Stimulated activated naive B cell treated with anti-CD40 and anti-IgM and Interleukin-4, amounts not matched to agents 10 μg/mL and 1 μg/mL and 100 μg/mL, for 72 hours (primary cell): ENCODE measurements at places on chromosomes 5 and 9.

DNA sequence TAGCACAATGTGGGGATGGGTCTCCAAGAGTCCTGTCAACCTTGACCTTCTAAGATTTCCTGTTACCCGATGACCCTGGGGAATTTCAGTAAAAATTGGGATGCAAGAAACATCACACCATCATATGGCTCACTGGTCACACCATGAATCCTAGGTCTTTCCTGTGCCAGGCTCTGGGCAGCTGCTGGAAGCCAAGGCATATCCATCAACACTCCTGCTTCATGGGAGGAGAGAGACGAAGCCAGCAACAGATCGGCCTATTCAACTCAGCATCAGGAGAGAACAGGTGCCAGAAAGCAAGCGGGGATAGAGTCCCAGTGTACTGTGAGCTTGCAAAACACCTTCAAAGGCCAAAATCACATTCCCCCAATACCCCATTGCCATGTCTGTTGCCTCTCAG, 6.5 kb upstream of the NEK6 start:
- peaks cover 47% of the 10 kb centered on the region for H3K4me1 ChIP-seq
- H3K4me3 ChIP-seq: no peak overlapping the region
- no peak overlapping the region for H3K27ac ChIP-seq
- no peak for DNase-seq
- no peaks in the 10 kb centered on the region for H3K27me3 ChIP-seq
- no peaks in the 10 kb centered on the region for H3K36me3 ChIP-seq

- DNase-seq: no peak
- H3K27ac ChIP-seq: no peak overlapping the region
- peaks cover 7% of the 10 kb centered on the region for H3K36me3 ChIP-seq
- H3K4me1 ChIP-seq: peaks cover 48% of the 10 kb centered on the region
- no peaks in the 10 kb centered on the region for H3K27me3 ChIP-seq
These were observed 4.1 kb downstream of the PTGS1 start for GRCh38 chr9:122374885-122375420.

- no peaks in the 10 kb centered on the region for H3K4me1 ChIP-seq
- no peak for DNase-seq
- H3K27ac ChIP-seq: no peak overlapping the region
- H3K4me3 ChIP-seq: no peak overlapping the region
These were observed 92.5 kb downstream of the ROR2 start for GRCh38 chr9:91857291-91858212.

DNA sequence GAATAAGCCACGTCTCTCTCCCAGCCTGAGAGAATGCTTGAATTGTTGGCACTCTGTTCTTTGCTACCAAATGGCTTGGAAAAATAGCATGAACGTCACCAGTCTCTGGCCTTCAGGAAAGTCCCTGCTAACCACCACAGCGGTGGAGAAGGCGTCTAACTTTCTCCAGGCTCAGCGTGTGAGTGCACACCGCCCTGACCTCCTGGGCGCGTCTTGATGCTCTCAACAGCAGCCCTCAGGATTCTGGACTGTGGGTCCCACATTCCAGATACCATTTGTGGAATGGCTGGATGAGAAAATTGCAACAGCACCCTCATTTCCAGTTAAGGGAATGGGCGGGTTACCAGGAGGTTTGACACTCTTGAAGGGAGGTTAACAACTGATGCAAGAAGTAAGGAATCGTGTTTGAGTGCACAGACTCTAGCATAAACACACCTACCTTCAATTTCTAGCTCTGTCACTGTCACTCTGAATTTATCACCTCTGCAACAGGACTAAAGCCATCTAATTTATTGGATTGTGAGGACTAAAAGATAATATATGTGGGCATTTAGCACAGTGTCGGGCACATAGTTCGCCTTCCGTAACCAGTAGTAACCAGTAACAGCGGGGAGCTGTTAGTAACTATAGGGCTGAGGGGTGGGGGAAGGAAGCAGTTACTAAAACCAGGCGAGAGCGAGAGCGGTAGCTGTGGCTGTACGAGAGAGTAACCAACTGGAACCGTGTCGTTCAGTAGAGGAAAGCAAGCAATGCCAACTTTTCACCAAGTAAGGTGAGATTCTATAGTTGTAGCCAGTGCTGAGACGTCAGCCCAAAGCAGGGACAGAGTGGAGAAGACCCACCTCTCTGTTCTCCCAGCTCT, 807 bp upstream of the PLGRKT start:
- peak overlapping the region; percentile 99 for H3K27ac ChIP-seq
- no peaks in the 10 kb centered on the region for H3K27me3 ChIP-seq
- peak overlapping the region; percentile 94 for H3K4me3 ChIP-seq

DNA sequence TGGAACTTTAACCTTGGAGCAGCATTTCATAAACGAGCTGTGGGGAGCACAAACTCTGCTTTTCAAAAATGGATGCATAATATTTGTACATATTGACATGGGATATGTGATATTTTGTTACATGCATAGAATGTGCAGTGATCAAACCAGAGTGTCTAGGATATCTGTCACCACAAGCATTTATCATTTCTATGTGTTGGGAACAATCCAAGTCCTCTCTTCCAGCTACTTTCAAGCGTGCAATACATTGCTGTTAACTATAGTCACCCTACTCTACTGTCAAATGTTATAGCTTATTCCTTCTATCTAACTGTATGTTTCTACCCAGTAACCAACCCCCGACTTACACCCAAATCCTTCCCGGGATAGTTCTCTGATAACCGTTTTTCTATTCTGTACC, 15.0 kb upstream of the C5orf58 start:
- no peaks in the 10 kb centered on the region for H3K36me3 ChIP-seq
- no peak for DNase-seq
- no peak overlapping the region for H3K27ac ChIP-seq
- H3K4me1 ChIP-seq: no peaks in the 10 kb centered on the region

- H3K4me1 ChIP-seq: peaks cover 21% of the 10 kb centered on the region
- H3K27me3 ChIP-seq: no peaks in the 10 kb centered on the region
- H3K4me3 ChIP-seq: no peak overlapping the region
- no peak for DNase-seq
- H3K36me3 ChIP-seq: no peaks in the 10 kb centered on the region
These were observed 154.6 kb upstream of the NR3C1 start for GRCh38 chr5:143558048-143558447.

DNA sequence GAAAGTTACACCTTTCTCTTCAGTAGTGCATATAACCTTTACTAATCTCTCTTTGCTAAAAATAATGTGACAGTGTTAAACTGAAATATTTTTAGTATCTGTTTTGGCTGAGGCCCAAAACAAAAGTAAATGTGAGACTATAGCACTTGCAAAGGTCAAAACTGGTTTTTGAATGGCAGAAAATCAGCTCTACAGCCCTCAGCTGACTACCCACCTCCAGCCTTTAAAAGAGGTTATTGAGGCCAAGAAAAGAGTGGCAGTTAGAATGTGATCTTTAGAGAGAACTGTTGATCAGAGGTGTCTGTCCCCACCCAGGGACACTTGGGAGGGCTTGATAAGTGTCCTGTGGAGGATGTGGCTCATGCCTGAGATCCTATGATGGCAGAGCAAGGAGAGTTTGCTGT, 30.9 kb downstream of the PRKACG start:
- DNase-seq: no peak
- H3K27me3 ChIP-seq: no peaks in the 10 kb centered on the region
- peaks cover 27% of the 10 kb centered on the region for H3K36me3 ChIP-seq
- peak overlapping the region; percentile 13 for H3K4me3 ChIP-seq
- peaks cover 30% of the 10 kb centered on the region for H3K4me1 ChIP-seq

- H3K4me1 ChIP-seq: peaks cover 31% of the 10 kb centered on the region
- peaks cover 27% of the 10 kb centered on the region for H3K27me3 ChIP-seq
- no peak for DNase-seq
- no peaks in the 10 kb centered on the region for H3K36me3 ChIP-seq
- H3K4me3 ChIP-seq: peak overlapping the region; percentile 70
- no peak overlapping the region for H3K27ac ChIP-seq
These were observed 785 bp upstream of the P4HA2 start for GRCh38 chr5:132228241-132229035.

- peaks cover 36% of the 10 kb centered on the region for H3K4me1 ChIP-seq
- H3K4me3 ChIP-seq: peak overlapping the region; percentile 43
- peaks cover 19% of the 10 kb centered on the region for H3K36me3 ChIP-seq
These were observed 65.3 kb downstream of the MARCHF3 start for GRCh38 chr5:126965061-126965475.

DNA sequence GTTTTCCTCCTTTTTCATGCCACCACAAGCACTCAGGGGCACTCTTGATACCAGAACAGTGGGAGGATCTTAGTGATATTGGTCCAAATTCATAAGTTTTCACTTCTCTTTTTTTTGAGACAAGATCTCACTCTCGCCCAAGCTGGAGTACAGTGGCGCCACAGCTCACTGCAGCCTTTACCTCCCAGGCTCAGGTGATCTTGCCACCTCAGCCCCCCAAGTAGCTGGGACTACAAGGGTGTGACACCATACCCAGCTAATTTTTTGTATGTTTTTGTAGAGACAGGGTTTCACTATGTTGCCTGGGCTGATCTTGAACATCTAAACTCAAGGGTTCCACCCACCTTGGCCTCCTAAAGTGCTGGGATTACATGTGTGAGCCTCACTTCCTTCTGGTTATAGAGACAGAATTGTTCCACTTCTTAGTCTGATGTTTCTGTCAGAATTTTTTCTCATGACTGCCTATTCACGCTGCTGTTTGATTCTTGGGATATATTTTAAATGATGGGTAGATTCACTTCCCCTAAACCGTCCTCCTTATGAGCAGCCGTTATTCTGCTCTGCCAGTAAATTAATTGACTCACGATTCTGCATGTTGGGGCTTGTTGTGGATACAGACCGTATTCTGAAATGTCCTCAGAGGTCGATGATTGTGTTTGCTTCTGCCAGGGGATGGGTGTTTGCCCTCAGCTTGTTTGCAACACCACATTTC, 30.8 kb downstream of the MTAP start:
- peaks cover 37% of the 10 kb centered on the region for H3K4me1 ChIP-seq
- H3K27me3 ChIP-seq: no peaks in the 10 kb centered on the region

DNA sequence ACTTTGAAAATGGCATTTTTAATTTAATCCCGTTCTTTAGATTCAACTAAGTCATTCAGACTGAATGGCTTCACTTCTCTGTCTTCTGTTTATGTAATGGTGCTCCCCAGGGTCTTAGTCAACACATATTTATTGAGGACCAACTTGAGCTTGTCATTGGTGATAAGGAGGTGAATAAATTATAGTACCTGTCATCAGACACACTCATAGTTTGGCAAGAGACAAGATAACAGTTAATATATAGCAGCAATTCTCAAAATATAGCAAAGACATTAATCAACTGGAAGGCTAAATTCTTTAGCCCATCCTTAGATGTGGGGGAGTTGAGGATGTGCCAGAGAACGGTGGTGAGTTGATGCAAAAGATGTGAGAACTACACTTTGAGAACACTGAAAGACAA, 78.4 kb downstream of the MACIR start:
- no peaks in the 10 kb centered on the region for H3K36me3 ChIP-seq
- no peaks in the 10 kb centered on the region for H3K4me1 ChIP-seq
- H3K4me3 ChIP-seq: no peak overlapping the region
- DNase-seq: no peak
- H3K27me3 ChIP-seq: no peaks in the 10 kb centered on the region

- no peaks in the 10 kb centered on the region for H3K36me3 ChIP-seq
- peaks cover 6% of the 10 kb centered on the region for H3K4me1 ChIP-seq
- no peak overlapping the region for H3K27ac ChIP-seq
- peaks cover 15% of the 10 kb centered on the region for H3K27me3 ChIP-seq
These were observed 15.1 kb upstream of the TNFSF15 start for GRCh38 chr9:114820776-114821501.

DNA sequence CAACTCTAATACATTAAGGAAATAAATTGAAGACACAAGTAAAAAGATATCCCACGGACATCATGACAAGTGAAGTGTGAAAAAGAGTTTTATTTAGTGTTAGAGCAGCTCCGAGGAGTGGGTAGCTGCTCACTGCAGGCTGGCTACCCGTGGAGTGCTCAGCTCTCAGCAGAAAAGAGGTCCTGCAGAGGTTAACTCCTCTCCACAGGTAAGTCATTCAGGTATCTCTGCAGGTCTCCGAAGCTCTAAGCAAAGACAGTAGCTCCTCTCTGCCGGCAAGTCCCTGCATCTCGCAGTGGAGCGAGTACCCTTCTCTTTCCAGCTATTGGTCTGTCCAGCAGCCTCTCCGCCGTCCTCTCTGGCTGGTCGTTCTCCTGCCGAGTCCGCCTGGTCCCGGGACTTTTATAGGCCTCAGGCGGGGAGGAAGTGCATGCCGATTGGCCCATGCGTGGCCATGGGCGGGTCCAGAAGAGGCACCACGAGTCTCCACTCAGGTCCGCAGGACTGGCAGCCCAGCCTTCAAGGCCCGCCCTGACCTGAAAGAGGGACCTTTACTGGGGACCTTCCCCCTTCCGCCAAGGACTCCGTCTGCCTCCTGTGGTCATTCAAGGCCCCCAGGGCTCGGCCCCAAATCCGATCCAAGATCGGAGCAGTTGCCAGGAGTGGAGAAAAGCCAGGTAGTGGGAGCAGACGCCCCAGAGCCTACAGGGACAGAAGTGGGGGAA, 29.9 kb downstream of the BTNL9 start:
- no peaks in the 10 kb centered on the region for H3K4me1 ChIP-seq
- H3K27me3 ChIP-seq: peaks cover 57% of the 10 kb centered on the region
- H3K36me3 ChIP-seq: peaks cover 3% of the 10 kb centered on the region
- H3K4me3 ChIP-seq: no peak overlapping the region
- H3K27ac ChIP-seq: no peak overlapping the region

- DNase-seq: no peak
- H3K27ac ChIP-seq: no peak overlapping the region
- no peaks in the 10 kb centered on the region for H3K27me3 ChIP-seq
- no peaks in the 10 kb centered on the region for H3K4me1 ChIP-seq
- H3K36me3 ChIP-seq: no peaks in the 10 kb centered on the region
These were observed 50.5 kb upstream of the C5orf46 start for GRCh38 chr5:147956842-147957223.

DNA sequence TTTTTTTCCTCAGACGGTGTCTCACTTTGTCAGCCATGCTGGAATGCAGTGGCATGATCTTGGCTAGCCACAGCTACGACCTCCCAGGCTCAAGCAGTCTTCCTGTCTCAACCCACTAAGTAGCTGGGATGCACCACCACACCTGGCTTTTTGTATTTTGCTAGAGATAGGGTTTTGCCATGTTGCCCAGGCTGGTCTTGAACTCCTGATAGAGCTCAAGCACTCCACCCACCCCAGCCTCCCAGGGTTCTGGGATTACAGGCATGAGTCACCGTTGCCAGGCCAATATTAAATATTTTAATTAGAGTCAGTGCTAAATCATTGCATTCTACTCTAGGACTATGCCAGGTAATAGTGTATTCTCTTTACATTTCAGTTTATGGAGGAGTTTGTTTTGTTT, 41.5 kb downstream of the UBE2R2 start:
- H3K27me3 ChIP-seq: no peaks in the 10 kb centered on the region
- no peak overlapping the region for H3K4me3 ChIP-seq
- peaks cover 16% of the 10 kb centered on the region for H3K4me1 ChIP-seq
- H3K36me3 ChIP-seq: peaks cover 20% of the 10 kb centered on the region
- peak overlapping the region; percentile 51 for H3K27ac ChIP-seq
